Epithelial cell of prostate (primary cell): ENCODE measurements at places on chromosomes 3 and 15.

DNA sequence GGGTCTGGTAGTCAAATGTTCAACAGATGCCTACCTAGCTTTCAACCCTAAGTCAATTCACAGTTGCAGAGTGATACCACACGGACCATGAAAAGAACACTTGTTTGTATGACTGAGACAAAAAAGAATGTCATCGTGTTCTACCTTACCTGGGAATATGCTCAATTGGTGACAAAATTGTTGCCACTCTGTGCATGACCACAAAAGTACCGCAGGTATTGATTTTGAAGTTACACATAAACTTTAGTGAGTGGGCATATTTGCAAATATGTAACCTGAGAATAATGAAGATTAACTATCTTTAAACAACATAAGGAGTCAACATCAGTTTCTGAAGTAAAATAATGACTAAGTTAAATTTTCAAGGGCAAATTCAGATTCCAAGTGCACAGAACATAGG lies 53.4 kb upstream of the SNRPN start:
- DNase-seq = no peak

- no peak for DNase-seq
These were observed 333 bp upstream of the MTFMT start for GRCh38 chr15:65029736-65030208.

DNA sequence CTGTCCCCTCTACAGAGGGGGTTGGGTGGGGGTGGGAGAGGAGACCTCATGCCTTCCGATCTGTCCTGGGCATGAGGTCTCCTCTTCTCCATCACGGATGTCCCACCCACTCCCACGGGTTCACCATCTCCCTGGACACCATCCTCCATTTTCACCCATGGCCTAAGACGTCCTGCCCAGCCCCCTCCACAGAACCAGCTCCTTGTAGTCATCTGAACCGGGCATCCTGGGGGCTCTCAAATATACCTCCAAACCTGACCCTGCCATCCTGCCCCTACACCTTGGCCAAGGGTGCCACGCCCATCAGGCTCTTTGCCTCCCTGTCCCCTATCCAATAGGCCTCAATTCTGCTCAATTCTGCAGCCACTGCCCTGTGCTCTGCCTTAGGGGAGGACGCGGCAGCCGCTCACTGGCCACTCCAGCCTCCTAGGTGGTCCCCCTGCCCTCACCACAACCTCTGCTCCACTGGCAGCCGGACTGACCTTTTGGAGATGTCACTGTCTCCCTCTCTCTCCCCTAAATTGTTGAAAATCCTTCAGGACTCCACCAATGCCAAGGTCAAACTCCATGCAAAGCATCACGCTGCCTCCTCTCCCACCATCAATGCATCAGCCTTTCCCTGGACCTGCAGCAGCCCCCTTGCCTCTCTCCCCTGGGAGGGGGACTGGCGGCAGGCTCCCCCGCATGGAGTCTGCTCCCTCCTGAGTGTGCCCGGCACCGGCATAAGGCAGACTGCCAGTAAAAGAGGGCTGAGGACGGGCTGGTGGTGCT lies 9.4 kb upstream of the ANPEP start:
- no peak for DNase-seq

- no peak for DNase-seq
These were observed 23.1 kb upstream of the MRPS22 start for GRCh38 chr3:139320551-139321309.

GRCh38 chr15:63146684-63147083 lies 10.6 kb downstream of the RPS27L start:
- no peak for DNase-seq

DNA sequence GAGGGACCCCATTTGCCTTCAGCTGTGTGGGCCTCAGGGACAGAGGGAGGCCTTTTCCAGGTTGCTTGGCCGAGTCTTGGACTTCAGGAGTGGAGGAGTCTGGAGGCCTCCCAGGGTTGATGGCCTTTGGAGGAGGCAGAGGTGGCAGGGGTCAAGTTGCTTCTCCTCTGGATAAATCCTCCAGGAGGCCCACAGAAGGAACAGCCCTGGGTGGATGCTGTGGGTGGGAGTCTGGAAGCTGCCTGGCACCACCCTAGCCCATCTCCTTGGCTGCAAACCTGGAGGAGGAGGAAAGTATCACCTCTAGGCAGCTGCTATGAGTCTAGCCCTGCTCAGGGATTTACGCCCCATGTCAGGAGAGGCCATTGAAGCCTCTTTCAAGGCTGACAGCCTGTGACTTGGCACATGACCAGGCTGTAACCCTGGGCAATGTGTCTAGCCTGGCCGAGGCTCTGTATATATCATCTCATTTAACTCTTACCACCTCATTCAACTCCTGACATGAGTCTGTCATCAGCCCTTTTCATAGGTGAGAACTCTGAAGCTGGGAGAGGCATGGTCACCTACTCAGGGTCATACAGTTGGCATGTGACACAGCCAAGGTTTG lies 2.9 kb upstream of the PRKCD start:
- no peak for DNase-seq

DNA sequence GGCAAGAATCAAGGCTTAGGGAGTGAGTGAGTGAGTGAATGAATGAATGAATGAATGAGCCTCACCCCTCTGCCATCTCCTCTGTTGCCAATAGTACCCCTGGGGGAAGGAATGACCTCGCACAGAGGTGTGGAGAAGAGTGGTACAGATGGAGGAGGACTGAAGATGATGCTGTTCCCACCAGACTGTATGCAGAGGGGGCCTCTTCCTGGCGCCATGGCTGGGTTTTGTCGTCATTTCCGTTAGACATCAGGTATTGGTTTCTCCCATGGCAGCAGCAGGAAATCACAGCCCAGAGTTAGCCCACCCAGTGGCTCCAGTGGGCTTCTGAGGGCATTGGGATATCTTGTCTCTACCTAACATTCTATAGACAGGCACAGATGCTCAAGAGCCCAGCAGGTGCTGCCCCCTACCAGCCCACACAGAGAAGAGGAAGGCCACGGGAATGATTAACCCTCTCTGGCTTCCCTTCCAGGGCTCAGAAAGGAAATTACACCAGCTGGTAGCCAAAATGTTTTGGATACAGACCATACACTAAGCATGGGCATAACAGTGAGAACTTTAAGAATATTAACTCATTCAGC lies 109.8 kb upstream of the SLC6A11 start:
- DNase-seq = no peak

DNA sequence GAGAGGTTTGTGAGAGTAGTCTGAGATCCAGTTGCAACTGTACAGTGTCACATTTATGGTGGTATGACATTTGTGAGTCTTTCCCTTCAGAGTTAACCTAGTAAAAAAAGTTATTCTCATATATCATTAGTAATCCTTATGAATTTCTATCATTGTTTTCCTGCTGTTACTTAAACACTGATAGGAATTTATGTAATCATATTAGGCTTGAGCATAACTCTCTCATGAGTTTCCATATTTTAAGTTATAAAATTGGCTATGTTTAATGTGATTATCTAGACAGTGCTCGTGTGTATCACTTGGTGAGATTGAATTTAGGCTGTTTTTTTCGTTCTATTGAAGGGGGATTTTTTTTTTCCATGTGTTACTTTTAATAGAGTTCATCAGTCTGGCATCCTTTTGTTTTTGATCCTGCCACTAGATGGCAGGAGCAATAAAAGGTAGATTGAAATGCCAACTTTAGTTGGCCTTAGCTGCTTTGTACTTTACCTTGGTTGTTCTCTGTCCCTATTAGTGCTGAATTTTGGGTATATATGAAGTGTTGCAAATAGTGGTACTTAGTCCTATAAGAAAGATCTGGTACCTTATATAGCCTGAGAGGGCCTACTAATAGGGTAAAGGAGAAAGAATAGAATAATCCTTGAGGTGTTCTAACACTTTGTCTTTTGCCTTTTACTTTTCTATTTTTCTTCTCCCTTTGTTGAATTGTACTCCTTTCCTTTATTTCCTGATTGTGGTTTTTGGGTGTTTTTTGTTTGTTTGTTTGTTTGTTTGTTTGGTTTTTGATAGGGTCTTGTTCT lies 17.9 kb downstream of the STT3B start:
- DNase-seq = no peak

- no peak for DNase-seq
These were observed 179.9 kb downstream of the RYR3 start for GRCh38 chr15:33490703-33491102.

DNA sequence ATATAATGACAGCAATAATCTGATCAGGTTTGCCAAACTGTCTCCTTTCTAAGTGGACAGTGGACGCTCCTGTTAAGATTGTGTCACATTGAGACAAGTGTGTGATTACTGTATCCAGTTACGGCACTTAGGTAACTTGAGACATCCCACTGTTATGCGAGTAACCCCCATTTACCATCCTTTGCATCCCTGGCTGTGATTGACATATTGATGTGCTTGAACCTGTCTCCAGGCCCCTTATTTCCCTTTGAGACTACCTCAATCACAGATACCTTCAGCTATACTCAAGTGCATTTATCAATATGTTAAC lies 785.2 kb downstream of the NR2F2 start:
- DNase-seq = no peak

DNA sequence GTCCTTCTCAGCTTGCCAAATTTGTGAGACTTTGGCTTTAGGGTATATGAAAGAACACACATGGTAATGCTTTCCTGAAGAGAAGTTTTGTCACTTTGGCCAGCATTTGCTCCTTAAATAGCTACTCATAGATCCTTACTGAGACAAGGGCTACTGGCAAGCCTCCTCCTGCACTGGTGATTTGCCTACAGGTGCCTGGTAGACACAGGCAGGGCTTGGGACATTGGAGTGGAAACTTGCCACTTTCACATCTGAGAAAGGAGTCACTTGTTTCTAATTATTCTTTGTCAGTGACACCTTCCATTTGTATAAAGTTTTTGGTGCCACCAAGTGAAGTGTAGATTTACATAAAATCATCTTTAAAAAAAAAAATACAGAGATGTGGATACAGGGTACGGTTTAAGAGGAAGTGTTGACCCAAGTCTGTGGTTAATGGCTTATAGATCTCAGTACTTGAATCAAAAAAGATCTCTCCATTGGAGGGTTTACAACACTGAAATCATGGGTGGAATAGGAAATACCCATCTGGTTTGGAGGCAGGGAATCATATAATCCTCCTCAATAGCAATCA lies 132.8 kb upstream of the GADL1 start:
- no peak for DNase-seq

- no peak for DNase-seq
These were observed 47.1 kb downstream of the CHD2 start for GRCh38 chr15:92947071-92947730.

DNA sequence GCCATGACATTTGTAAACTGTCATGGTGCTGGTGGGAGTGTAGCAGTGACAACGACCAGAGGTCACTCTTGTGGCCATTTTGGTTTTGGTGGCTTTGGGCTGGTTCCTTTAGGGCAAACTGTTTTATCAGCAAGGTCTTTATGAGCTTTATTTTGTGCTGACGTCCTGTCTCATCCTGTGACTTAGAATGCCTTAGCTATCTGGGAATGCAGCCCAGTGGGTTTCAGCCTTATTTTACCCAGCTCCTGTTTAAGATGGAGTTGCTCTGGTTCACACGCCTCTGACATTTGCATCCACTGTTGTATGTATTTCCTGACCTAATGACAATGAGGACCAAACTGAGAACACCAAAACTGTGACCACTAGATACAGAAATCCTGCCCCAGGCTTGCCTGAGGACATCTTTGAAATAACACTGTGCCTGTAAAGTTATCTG lies 37.6 kb downstream of the RAB8B start:
- no peak for DNase-seq

DNA sequence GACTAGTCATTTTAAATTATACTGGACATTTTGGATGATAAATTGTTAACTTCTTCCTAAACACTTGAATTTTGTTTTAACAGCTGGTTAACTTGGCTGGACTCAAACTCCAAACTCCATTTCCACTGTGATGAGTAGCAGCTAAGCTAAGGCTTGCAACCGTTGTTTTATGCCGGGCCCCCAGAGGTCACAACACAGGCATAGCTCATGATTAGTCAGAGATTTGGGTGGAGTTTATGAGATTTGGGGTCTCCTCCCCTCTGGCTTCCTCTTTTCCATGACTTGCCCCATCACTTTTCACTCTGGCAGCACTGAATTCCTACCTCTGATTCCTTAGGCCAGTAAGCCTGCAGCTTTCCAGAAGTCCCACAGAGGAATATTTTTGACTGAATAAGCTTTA lies 12.8 kb downstream of the THAP10 start:
- DNase-seq = no peak

DNA sequence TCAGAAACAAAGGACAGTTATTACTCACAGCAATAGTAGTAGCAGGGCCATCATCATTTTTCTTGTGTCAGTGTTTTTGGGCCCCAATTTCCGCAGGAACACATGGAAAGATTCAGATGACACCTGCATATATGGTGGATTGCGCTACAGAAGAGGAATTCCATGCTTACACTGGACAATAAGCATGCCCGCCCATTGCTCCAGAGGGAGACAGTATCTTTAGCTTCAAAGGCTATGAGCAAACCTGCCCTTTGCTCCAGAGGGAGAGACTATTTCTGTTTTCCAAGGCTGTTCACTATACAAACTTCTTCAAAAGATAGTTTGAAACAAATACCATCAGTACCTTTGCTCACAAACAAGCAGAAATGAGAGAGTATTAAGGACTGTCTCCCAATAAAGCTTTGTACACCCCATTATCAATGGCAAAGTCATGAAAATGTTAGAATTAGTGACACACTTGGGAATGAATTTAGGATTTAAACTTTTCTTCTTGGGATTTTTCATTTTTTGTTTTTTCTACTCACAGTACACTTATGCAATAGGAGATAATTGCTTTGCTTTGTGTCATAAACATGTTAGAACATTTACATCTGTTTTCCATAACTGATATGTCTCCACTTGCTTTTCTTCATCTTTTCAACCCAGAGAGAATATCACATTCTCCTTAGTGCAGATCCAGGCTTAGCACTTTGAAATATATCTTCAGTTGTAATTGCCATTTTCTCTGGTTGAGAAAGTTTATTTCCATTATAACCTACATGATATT lies 564.5 kb upstream of the ZNF717 start:
- DNase-seq = no peak

- DNase-seq = no peak
These were observed 13.2 kb upstream of the SCAMP5 start for GRCh38 chr15:74982183-74982582.
